ENCODE measurements at places on chromosomes 12 and 14.

GRCh38 chr14:75399843-75400775 lies 27.7 kb upstream of the JDP2 start:
- DNase-seq, result no peak

DNA sequence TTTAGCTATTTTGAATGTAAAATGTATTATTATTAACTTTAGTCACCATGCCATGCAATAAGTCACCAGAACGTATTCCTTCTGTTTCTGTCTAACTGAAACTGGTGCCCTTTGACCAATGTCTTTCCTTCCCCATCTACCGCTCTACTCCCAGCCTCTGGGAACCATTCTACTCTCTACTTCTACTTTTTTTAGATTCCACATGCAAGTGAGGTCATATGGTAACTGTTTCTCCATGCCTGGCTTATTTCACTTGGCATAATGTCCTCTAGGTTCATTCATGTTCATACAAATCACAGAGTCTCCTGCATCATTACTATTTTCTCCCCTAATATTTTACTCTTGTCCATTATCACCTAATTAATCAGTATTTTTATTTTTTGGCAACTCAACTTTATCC lies 160.1 kb downstream of the TMX1 start:
- no peak for DNase-seq

DNA sequence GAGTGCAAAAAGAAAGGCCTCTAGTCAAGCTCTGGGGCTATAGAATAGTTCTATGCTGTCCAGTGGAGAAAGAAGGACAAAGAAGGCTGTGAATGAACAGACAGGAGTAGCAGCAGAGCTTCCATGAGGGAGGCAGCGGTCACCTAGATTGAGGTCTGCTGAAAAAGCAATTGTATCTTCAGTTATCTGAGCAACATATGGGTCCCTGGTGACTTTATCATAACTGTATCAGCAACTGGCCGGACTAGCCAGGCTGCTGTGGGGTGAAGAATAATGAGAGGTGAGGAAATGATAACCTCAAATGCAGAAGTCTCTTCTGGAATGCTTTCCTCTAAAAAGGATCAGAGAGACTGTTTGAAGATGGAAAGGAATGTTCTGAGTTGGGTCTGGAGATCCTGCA lies 971.3 kb upstream of the TMEM132C start:
- DNase-seq, result no peak

GRCh38 chr12:129119537-129119936 lies 266.3 kb downstream of the GLT1D1 start:
- DNase-seq, result no peak

DNA sequence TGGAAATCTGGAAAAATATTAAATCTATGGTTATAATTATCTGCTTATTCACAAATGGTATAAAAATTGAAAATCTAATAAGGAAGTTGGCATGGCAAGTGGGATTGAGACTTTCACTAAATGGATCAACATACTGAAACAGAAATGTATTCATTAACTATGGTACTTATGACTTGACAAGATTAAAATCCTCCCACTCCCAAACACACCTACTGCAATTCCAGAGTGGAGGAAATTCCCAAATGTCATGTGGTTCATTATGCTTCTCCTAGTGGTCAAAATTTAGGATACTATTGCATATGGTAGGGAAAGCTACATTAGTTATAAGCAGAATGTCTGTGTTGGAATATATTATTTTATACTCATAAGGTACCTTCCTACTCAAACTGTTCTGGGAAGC lies 265.3 kb upstream of the PRICKLE1 start:
- DNase-seq, result no peak

GRCh38 chr12:70247653-70248199 lies 4.5 kb downstream of the CNOT2 start:
- no peak for DNase-seq

GRCh38 chr12:96438330-96438729 lies 38.1 kb upstream of the CDK17 start:
- no peak for DNase-seq

GRCh38 chr14:101171650-101172049 lies 268.1 kb upstream of the RTL1 start:
- no peak for DNase-seq

DNA sequence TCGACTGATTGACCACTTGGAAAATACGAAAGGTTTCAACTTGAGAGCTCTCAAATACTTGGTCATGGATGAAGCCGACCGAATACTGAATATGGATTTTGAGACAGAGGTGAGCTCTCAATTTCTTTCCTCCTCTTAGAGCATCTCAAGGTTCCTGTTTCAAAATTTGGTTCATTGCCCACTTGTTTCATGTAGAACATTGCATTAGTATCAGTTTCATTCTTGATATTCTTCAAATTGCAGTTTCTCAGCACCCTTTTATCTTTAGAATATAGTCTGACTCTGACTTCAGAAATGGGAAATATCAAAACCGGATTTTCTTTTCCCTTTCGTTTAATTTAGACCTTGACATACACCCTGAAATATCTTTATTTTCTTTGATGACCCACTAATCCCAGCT lies 8.8 kb downstream of the DDX47 start:
- DNase-seq, result peak; percentile 25

- DNase-seq, result no peak
Measured at GRCh38 chr14:95063391-95063790, 93.9 kb downstream of the DICER1 start.

- DNase-seq, result no peak
Measured at GRCh38 chr12:3061501-3062215, 15.5 kb upstream of the TSPAN9 start.

- DNase-seq, result no peak
Measured at GRCh38 chr12:116698554-116699075, 39.3 kb downstream of the SPRING1 start.
